ENCODE measurements at places on chromosomes 4 and X. TPM values are rescaled to one million over a fixed set of nuclear protein-coding genes. Genes with fewer than 3 reads are reported as not detected.

ADGRG2 gene
- total RNA-seq, result 9.9 TPM

ASB12 gene
- not detected for total RNA-seq

TMSB15C gene
- total RNA-seq, result not detected

SLC6A8 gene
- 12.5 TPM for total RNA-seq

CXCL10 gene
- 0.18 TPM for total RNA-seq

MAP9 gene
- 5.2 TPM for total RNA-seq

PASD1 gene
- not detected for total RNA-seq

AREG gene
- 47.0 TPM for total RNA-seq

TEX13B gene
- total RNA-seq, result not detected

DUX4 gene
- not detected for total RNA-seq

PPARGC1A gene
- total RNA-seq, result not detected

RBM3 gene
- 354 TPM for total RNA-seq

RBM46 gene
- total RNA-seq, result not detected

ARX gene
- 0.49 TPM for total RNA-seq

Data from A549 treated with ZK216348 at 1 μM for 4 hours (cell line).